ENCODE measurements at places on chromosomes 4 and X. TPM values are rescaled to one million over a fixed set of nuclear protein-coding genes. Genes with fewer than 3 reads are reported as not detected.

Gene LRCH2
- total RNA-seq = not detected

Gene FRMD7
- 0.10 TPM for total RNA-seq

Gene EDA2R
- 0.10 TPM for total RNA-seq

Gene ERCC6L
- 1.6 TPM for total RNA-seq

Gene ATRX
- 46.6 TPM for total RNA-seq

Gene NEUROG2
- total RNA-seq = not detected

Gene MAGEB10
- not detected for total RNA-seq

Gene TCEAL6
- total RNA-seq = not detected

Gene MAGEE1
- 6.4 TPM for total RNA-seq

Gene ARR3
- total RNA-seq = not detected

Gene ESX1
- total RNA-seq = not detected

Gene LRPAP1
- total RNA-seq = 82.9 TPM

Gene GRXCR1
- not detected for total RNA-seq

Gene ZDHHC15
- 0.42 TPM for total RNA-seq

Gene SRPX2
- not detected for total RNA-seq

Gene MAB21L2
- total RNA-seq = not detected

Gene TAB3
- 27.1 TPM for total RNA-seq

Gene BMPR1B
- under 0.01 TPM for total RNA-seq

Gene DCAF16
- 50.5 TPM for total RNA-seq

Gene DUSP21
- not detected for total RNA-seq

Gene HPSE
- total RNA-seq = 9.4 TPM

Gene WDFY3
- 18.1 TPM for total RNA-seq

Gene CXCL1
- total RNA-seq = 9.3 TPM

Gene OPHN1
- total RNA-seq = 2.0 TPM

Gene HSD17B13
- 1.6 TPM for total RNA-seq

Gene TMEM164
- total RNA-seq = 13.5 TPM

Gene NEK1
- 6.0 TPM for total RNA-seq

Gene GPRASP1
- 23.3 TPM for total RNA-seq

Gene RGN
- total RNA-seq = not detected

Gene PCDH7
- not detected for total RNA-seq

Gene PFKFB1
- 0.42 TPM for total RNA-seq

Gene INPP4B
- 46.9 TPM for total RNA-seq

Gene L1CAM
- total RNA-seq = 0.52 TPM

Gene MAGEA12
- total RNA-seq = not detected

Gene ELF4
- total RNA-seq = 52.1 TPM

Gene DOK7
- 0.63 TPM for total RNA-seq

Gene CHM
- total RNA-seq = 5.0 TPM

Gene RBM46
- total RNA-seq = not detected

Gene RENBP
- total RNA-seq = 11.1 TPM

Gene NCAPG
- total RNA-seq = 0.42 TPM

Gene GPM6B
- total RNA-seq = 0.21 TPM
